ENCODE measurements at places on chromosomes 12 and 14. TPM values are rescaled to one million over a fixed set of nuclear protein-coding genes. Genes with fewer than 3 reads are reported as not detected.

TIMM9 gene
- total RNA-seq, result 19.4 TPM

RND1 gene
- total RNA-seq, result 0.55 TPM

CHGA gene
- not detected for total RNA-seq

ZFHX2 gene
- 0.14 TPM for total RNA-seq

OR4E2 gene
- total RNA-seq, result not detected

ADAM21 gene
- total RNA-seq, result 0.55 TPM

LRRC10 gene
- total RNA-seq, result not detected

LRCOL1 gene
- not detected for total RNA-seq

CCDC85C gene
- 3.4 TPM for total RNA-seq

CPM gene
- 3.0 TPM for total RNA-seq

DPY19L2 gene
- 1.8 TPM for total RNA-seq

RERGL gene
- not detected for total RNA-seq

ENDOU gene
- not detected for total RNA-seq

IL22 gene
- total RNA-seq, result not detected

MYF5 gene
- total RNA-seq, result not detected

FAM186B gene
- 0.28 TPM for total RNA-seq

NEMF gene
- 57.0 TPM for total RNA-seq

ZNF605 gene
- 8.1 TPM for total RNA-seq

KLRF1 gene
- 0.18 TPM for total RNA-seq

CNTN1 gene
- 0.65 TPM for total RNA-seq

KSR2 gene
- not detected for total RNA-seq

SLCO1B1 gene
- not detected for total RNA-seq

RNASE3 gene
- not detected for total RNA-seq

SERPINA3 gene
- 8.0 TPM for total RNA-seq

DPPA3 gene
- total RNA-seq, result not detected

CMKLR1 gene
- 0.14 TPM for total RNA-seq

ULK1 gene
- 10.4 TPM for total RNA-seq

PDZRN4 gene
- 0.09 TPM for total RNA-seq

RFX4 gene
- not detected for total RNA-seq

KRT77 gene
- not detected for total RNA-seq

FOXN4 gene
- total RNA-seq, result not detected

TPH2 gene
- not detected for total RNA-seq

PTPRQ gene
- total RNA-seq, result 2.8 TPM

CD4 gene
- 0.43 TPM for total RNA-seq

ANKRD33 gene
- total RNA-seq, result not detected

ANO4 gene
- 2.4 TPM for total RNA-seq

SPX gene
- 0.18 TPM for total RNA-seq

TAS2R8 gene
- total RNA-seq, result not detected

FAM222A gene
- under 0.01 TPM for total RNA-seq

ASB8 gene
- total RNA-seq, result 14.1 TPM

AMN gene
- 0.18 TPM for total RNA-seq

TAS2R19 gene
- 4.0 TPM for total RNA-seq

SMCO3 gene
- 0.92 TPM for total RNA-seq
